ENCODE measurements at places on chromosomes 13 and 19.
A peak's percentile ranks its signal among the peaks of the same experiment; 100 is the strongest.

DNA sequence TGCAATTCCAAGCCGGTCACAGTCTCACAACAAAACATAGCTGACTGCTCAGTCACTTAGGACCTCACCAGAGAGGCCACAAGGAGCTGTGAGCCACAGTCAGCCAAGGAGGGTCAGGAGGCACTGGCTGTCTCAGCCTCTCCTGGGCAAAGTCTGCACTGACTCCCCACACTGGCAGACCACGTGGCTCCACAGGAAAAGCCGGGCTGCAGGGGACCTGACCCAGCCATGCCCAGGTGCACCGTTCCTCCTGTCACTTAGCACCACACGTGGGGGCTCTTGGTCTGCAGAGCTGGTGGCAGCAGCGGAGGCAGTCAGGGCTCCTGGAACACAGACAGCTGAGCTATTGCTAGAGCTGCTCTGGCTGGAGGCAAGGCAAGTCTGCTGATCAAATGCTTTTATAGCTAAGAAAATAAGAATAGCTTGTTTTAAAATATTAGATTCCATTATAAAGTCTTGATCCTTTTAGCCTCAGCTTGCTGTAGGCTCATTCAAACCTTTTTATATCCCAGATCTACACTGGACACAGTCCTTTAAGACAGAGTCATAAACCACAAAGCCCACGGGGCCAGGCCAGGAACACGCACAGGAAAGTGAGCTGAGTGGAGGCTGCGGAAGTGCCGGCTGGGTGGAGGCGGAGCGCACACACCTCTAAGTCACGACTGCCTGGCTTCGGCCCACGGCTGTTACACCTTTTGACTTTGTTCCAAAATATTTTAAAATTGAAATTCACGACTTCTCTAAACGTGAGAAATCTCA is 744.1 kb downstream of the UQCRFS1 start:
- peak; percentile 4 for DNase-seq

DNA sequence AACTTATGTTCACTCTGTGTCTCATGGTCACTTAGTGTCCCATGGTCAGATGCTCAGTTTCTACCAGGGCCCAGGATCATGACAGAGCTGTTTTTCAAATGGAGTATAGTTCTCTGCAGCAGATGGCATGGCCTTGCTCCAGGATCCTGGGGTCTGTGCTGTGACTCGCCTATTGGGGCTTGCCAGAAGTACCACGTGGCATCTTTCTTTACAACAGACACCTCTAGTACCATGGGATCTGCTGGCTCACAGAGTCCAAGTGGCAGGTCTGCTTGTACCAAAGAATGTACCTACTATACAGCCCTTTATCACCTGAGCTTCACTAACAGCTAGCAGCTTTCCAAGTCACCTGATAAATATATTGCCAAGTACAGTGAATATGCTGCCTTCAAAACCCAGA is 6.0 kb upstream of the RNF6 start:
- no peak for DNase-seq

DNA sequence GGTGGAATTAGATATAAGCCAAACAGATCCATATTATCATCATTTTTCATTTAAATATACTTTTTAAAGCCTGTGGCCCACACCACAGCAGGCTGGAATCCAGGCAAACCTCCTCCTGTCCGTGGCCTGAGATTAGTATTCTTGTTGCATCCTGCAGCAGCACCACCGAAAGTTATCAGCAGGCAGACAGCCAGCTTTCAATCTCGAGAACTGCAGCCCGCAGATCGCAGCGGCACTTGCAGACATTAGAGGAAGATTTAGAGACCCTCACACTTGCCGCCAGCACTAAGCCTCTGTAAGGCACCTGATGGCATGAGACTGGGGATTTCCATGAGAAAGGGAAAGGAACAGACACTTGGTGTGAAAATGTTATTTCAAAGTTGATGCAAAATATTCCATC is 7.4 kb downstream of the DHRS12 start:
- no peak for DNase-seq

- DNase-seq, result peak; percentile 23
These were observed 575 bp downstream of the CARM1 start for GRCh38 chr19:10871711-10872545.

- DNase-seq, result no peak
These were observed 19.0 kb downstream of the PNPLA6 start for GRCh38 chr19:7554565-7554964.

DNA sequence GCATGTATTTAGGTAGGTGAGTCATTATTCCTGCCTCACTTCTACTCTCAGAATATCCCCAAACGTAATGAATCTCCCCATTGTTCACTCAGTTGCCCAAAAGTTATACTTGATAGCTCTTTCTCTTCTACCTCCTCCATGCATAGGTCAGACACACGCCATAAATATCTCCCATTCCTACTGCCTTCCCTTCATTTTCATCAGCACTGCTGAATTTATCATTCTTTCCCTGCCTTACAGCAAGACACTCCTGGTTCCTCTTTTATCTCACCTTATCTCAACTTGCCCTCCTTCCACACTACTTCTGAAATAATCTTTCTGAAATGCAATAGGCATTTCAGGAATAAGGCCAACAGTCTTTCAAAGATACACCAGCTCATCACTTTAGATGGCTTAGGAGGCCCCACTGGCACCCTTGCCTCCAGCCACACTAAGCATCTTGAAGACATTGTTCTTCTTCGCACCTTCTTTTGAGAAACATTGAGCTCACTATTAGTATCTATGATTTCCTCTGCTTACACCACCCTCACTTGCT is 333.9 kb downstream of the MYO16 start:
- no peak for DNase-seq

- peak; percentile 45 for DNase-seq
These were observed 227.2 kb downstream of the FOXO1 start for GRCh38 chr13:40438999-40439797.

DNA sequence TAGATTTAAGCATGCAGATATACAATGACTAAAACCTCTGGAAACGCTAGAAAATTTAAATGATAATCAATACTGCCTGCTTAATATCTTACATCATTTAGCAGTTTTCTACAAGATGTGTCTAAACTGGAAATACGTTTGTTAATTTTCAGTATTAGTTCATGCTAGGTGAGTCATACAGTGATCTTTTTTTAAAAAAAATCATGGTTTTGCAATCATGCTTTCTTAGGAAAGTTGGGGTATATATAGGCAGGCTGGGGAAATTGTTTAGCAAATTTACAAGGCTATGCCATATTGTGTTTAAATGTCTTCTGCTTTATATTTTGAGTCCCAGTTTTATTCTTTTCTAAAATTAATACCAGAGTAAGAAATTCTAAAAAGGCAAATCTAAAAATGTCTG is 245.4 kb upstream of the SPRY2 start:
- no peak for DNase-seq

GRCh38 chr13:50033725-50034124 is 18.5 kb downstream of the KCNRG start:
- no peak for DNase-seq

DNA sequence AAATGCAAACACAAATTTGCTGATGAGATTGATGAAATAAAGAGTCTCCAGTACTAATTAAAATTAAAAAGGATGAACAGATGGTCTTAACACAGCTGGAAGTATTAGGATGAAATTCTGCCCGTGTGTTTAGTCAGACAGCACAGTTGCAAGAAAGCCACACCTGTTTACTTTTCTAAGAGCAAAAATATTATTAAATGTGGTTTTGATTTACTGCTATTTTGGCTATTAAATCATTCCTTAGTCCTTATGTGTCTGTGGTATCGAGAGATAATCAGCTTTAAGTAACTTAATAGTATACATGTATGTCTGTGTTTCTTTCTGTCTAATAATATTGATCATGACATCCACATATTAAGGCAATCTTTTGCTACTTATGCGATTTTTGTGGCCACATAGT is 494.9 kb downstream of the GPC6 start:
- no peak for DNase-seq

DNA sequence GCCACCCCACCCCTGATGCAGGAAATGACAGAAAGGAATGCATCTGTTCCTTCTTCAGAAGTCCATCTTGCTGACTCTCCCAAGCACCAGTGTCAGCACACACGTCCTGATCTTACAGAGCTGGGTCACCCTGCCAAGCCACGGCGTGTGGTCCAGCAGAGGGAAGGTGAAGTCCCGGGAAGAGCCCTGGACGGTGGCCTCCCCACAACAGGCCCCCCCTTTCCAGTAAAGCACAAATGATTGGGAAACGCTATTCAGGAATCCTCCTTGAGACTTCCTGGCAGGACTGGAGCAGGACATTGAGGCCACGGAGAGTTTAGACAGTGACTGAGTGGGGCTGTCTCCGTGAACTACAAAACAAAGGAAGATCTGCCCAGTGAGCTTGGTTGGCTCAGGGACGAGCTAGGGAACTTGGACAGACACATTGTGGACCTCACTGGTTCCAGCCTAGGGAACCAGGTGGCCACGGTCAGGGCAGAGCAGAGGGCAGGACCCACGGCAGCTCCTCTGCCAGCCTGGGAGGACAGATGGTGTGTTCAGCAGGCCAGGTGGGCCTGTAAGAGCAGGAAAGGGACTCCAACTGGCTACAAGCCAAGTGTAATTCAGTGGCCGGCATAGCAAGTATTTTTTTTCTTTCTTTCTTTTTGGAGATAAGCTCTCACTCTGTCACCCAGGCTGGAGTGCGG is 41.7 kb downstream of the ELL start:
- no peak for DNase-seq

GRCh38 chr13:84973661-84974060 is 825.6 kb downstream of the SLITRK6 start:
- DNase-seq, result no peak

DNA sequence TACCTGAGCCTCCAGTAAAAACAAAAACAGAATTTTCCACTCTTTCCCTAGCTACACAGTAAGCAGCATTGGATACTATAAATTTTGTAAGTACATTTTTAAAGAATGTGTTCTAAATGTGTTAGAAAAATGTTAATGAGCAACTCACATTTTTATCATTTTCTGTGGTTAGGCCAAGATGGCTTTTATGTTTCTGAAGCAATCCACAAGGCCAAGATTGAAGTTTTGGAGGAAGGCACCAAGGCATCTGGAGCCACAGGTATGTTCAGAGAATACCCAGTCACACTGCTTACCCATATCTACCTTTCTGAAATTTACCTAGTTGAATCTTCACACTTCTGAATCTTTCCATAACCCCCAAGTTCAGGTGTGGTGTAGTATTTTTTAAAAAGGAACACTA is 21.6 kb downstream of the SERPINE3 start:
- no peak for DNase-seq

GRCh38 chr13:46797501-46798237 is 708 bp upstream of the ESD start:
- DNase-seq, result no peak

- no peak for DNase-seq
These were observed 102.7 kb downstream of the SLAIN1 start for GRCh38 chr13:77800219-77800618.

GRCh38 chr13:44429311-44429710 is 55.7 kb downstream of the SERP2 start:
- DNase-seq, result no peak

DNA sequence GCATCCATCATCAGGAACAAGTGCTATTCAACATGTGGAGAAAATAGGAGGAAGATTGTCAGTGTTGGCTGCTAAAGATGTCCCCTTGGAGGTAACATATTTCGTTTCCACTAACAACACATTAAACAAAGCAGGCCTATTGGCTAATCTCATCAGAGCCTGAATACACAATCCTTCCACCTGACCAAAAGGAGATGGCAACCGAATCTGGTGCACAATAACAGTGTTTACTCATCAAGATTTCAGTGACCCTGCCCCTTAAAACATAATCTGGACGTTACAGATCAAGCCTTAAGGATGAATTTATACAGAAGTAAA is 582.5 kb downstream of the EFNB2 start:
- no peak for DNase-seq

DNA sequence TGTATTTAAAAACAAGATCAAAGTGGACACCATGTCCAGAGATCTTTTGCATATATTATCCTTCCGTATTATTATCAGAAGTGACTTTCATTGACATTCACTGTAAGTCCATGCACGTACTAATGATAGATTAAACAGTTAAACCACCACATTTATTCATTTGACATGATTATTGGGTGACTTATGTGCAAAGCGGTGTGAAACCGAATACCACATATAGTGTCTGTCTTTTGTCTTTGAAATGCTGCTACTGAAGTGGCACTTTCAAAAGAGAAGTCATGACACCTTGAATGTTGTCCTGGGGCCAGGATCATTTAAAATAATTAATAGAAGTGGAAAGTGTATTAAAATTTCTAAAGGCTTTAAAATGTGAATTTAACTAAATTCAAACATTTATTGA is 100.1 kb downstream of the ERCC5 start:
- no peak for DNase-seq

All from stimulated activated CD4-positive, alpha-beta T cell treated with anti-CD3 and anti-CD28 coated beads, Interleukin-4, amount 100 ng/mL, for 24 hours (primary cell).